ENCODE measurements at places on chromosomes 7 and 10. TPM values are rescaled to one million over a fixed set of nuclear protein-coding genes. Genes with fewer than 3 reads are reported as not detected.

Gene WNT2
- under 0.01 TPM for total RNA-seq

Gene ACTL6B
- not detected for total RNA-seq

Gene CDK1
- 1.1 TPM for total RNA-seq

DNA sequence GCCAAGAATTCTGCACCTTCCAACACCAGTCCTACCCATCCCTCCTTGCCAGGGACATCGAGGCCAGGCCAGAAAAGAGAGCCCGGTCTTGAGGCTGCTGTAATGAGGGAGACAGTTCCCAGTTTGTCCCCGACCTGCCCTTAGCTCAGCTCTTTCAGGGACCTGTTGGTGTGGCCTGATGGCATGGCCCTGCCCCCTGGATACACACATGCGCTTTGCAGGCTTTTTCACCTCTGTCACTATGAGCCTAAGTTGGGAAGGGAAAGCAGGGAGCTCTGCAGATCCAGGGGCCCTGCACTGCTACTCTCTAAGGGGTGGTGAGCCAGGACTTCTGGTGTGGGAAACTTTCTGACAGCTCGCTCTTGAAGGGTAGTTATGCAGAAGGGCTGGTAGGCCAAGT is 2.1 kb downstream of the SCD start:
- peaks cover 17% of the 10 kb centered on the region for H3K4me1 ChIP-seq
- H3K27ac ChIP-seq: no peak overlapping the region
- no peak overlapping the region for H3K4me3 ChIP-seq
- peaks cover 8% of the 10 kb centered on the region for H3K27me3 ChIP-seq
- DNase-seq: no peak
- H3K36me3 ChIP-seq: no peaks in the 10 kb centered on the region

DNA sequence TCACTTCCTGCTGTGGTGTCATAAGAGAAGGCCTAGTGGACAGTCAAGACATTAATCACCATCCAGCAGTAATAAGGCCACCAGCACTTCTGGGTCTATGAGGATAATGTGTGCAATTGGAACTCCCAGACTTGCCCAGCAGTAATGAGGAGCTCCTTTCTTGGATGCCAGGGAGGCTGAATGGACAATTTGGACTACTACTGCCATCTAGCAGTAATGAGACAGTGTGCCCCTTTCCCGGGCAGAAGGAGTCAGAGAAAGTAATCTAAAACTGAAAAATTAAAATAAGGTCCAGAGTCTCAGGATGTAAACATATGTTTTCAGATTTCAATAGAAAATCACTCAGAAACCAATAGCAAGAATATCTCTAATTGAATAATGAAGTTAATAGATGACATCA is 400.4 kb downstream of the CDC14C start:
- no peaks in the 10 kb centered on the region for H3K36me3 ChIP-seq
- H3K27me3 ChIP-seq: no peaks in the 10 kb centered on the region
- no peak overlapping the region for H3K4me3 ChIP-seq

All from sigmoid colon (tissue), 7 donors.